Stimulated activated CD4-positive, alpha-beta T cell treated with anti-CD3 and anti-CD28 coated beads, Interleukin-12 subunit alpha, Interleukin-12 subunit beta, amount 100 ng/mL, for 24 hours (primary cell): ENCODE measurements at places on chromosomes 16 and 17.

DNA sequence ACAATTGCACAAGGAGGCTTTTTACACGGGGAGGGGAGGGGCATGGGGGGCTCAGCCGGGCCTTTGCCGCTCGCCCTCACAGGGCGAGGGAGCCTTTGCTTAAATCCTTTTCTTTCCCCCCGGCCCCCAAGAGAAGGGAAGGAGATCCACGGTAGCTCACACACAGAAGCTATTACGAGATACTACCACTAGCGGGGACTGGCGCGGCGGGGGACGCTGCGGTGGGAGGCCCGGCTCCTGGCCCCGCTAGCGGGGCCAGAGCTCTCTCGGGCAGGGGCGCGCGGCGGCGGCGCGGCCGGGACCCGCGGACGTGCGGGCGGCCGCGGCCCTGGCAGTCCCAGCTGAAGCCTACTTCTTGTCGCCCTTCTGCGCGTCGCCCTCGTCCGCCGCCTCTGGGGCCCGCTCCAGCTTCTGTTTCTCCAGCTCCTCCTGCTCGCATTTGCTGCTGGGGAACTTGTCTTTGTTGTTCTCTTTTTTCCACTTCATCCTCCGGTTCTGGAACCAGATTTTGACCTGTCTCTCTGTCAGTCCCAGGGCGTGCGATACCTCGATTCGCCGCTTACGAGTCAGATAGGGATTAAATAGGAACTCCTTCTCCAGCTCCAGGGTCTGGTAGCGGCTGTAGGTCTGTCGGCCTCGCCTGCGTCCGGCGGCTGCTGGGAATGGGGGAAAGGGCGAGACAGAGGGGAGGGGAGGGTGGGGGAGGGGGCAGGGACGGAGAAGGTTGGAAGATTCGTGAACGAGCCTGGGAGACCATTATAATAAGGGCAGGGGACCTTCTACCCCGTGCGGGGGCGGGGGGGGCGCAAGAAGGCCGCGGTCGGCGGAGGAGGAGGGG lies 2.0 kb downstream of the HOXB8 start:
- no peak for DNase-seq

DNA sequence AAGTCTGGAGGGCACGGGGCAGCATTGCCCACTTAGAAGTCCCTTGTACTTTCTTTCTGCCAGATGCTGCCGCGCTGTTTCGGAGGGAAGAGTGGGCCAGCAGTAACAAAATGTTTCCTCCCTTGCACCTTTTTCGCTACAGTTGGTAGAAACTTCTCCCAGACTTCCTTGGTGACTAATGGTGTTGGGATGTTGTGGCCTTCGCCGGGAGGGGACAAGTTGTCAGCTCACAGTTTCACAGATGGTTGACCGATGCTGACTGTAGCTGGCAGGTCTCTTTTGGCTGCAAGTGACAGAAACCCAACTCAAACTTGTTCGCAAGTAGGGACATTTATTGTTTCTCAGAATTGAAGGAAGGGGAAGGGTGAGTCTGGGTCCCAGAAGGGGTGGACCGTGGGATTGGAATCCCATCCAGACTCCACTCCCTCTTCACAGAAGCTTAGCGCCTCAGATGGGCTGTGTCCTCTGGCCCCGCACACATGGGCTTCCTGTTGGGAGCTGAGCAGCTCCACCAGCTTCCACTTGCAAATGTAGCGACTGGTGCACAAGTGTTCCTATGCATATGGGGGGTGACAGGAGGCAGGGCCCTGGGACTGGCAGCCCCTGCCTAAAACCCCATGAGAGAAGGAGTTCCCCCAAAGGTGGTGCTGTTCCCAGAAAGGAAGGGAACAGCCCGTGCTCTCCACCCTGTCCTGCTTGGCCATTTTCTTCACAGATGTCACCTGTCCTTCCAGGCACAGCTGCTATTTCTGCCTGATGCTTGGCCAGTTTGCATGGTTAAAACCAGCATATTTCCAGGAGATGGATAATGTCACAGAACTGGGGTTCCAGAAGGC lies 30.9 kb upstream of the RPRML start:
- no peak for DNase-seq

DNA sequence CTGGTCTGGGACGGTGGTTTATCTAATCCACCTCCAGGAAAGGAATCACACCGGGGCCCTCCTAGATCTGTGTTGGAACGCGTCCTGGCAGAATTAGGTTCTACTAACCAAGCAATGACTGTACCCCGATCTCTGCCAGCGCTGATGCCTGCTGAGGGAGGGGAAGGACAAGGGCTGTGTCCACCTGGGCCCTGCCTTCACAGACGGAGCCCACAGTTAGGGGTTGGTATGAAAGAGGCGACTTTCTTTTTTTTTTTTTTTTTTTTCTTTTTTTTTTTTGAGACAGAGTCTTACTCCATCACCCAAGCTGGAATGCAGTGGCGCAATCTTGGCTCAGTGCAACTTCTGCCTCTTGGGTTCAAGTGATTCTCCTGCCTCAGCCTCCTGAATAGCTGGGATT lies 9.9 kb upstream of the KRT19 start:
- no peak for DNase-seq

- DNase-seq, result no peak
Measured at GRCh38 chr17:266219-266618, 84.8 kb upstream of the DOC2B start.

DNA sequence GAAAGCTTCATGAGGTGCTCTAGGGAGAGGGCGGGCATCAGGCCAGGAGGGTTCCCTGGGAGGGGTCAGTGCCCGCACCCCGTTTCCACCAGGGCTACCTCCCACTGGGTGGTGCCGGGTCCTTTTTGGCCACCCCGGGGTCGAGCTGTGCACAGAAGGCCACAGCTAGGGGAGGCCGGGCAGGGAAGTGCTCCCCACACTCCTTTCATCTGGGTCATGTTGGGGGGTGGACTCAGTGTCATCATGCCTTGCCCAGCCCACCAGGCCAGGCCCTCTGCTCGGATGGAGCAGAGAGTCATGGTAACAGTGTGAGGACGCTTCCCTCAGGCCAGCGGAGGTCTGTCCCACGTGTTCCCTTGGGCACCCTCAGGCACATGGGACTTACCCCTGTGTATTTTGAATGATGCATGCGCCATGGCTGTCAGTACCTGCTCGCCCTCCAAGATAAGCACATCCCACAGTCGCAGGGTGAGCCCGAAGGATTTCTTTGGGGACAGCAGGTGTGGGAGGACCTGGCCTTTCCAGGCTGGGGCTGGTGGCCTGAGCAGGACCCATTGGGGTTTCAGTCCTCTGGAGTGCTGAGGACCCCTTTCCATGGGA lies 46.4 kb downstream of the TNFRSF13B start:
- DNase-seq, result no peak

DNA sequence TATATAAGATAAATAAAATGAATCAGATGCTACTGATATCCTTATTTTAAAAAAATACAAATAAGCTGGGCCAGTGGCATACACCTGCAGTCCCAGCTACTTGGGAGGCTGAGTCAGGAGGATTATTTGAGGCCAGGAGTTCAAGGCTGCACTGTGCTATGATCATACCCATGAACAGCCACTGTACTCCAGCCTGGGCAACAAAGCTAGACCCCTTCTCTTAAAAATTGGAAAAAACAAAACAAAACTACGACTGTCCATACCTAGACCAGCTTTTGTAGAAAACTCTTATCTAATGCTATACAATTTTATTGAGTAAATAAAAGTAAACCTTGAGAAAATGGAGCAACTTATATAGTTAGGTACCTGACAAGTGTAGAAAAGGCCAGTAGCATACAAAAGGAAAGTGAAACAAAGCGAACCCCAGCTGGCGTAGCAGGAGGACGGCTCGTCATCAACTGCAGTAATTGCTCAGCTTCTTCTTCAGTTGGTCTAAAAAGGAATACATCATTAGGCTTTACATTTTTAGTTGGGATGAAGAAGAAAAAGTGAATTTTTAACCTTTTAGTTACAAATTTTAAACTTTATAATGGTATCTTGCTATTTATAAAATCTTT lies 23.6 kb downstream of the INTS2 start:
- DNase-seq, result no peak
